ENCODE measurements at places on chromosomes 7 and 10.

DNA sequence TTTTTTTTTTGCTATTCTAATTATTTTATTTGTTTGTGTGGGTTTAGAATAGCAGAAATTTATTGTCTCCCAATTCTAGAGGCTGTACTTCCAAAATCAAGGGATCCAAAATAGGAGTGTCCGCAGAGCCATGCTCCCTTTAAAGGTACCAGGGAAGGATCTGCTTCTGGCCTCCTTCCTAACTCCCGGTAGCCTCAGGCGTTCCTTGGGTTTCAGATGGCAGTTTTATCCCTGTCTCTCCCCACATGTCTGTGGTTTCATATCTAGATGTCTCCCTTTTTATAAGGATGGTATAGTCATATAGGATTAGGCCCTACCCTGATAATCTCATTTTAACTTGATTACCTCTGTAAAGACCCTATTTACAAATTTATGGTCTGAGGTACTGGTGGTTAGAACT is 48.4 kb downstream of the BMPR1A start:
- peak; percentile 53 for DNase-seq

DNA sequence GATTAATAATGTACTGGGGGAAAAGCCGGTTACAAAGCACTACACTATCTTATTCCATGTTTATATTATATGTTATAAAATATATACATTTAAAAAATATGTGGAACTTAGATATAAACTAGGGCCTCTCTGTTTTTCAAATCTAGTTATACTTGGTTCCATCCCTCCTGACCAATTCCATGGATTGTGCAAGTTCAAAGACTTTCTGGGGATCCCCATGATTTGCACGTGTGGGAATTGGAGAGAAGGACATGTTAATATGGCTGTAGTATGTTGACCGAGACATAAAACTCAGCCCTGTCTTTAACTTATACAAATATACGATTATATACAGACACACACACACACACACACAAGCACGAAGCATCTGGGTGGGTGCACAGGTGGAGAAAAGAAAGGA is 18.8 kb upstream of the ECHDC3 start:
- DNase-seq = no peak

DNA sequence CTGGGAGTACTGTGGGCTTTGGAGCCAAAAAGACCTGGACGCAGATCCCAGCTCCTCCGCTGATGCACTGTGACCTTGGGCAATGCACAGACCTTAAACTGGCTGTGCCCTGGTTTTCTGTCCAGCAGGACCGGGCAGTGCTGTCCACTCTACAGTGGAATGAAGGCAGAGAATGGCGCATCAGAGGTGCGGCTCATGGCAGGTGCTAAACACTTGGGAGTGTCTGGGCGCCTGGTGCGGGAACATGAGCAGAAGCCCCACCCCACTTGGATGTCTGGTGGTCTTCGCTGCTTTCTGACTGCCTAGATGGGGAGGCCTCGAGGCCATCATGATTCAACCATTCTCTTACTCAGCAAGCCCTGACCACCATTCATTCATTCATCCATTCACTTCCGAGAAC is 153.7 kb downstream of the GRK5 start:
- DNase-seq = no peak

DNA sequence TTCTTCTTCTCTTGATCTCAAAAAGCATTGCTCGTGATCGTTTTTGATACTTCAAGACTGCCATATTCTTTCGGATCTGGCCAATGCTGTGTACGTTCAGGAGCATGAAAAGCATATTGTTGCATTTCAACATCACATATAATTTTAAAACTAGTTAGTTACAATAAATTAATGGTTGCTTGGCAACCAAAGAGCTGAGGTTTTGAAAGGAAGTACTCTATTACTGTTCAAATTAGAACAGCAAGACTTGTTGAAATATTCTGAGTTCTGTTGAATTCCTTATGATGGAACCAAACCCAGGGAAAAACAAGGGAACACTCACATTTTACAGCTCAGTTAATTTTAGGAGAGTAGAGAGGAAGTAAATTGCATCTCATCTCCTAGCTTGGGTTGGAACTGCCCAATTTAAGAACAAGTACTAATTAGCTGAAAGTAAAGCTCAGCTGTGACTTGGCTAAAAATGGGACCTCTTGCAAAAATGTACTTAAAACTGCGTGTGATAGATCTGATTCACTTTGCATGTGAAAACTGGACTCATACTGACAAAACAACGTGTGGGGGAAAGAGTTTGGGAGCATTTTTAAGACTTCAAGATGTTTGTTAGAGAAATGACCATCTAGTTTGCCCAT is 21.2 kb downstream of the OR9A2 start:
- DNase-seq = no peak

- no peak for DNase-seq
Measured at GRCh38 chr10:79025199-79025832, 43.5 kb upstream of the ZMIZ1 start.

GRCh38 chr10:96996275-96996965 is 164.3 kb downstream of the LCOR start:
- DNase-seq = no peak

GRCh38 chr7:117937753-117938483 is 64.7 kb upstream of the CTTNBP2 start:
- DNase-seq = no peak

- DNase-seq = no peak
Measured at GRCh38 chr10:71158902-71159301, 53.5 kb upstream of the UNC5B start.

- DNase-seq = no peak
Measured at GRCh38 chr7:25454562-25455041, 226.3 kb upstream of the NPVF start.

DNA sequence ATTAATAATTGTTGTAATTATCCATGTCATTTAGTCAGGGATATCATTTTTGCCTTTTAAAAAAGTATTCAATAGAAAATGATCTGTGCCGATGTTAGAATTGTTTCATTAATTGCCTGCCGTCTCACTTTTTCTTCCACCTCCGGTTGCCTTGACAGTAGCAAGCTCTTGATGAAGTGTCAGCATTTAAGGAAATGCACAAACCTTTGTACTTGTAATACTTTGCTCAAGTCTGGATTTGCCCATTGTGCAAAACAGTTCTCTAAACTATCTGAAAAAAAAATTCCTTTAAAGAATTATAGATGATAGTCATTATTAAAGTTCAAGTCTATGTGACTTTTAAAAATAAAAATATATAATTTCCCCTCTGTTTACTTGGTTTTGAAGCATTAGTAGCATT is 619.7 kb downstream of the GATA3 start:
- DNase-seq = no peak

GRCh38 chr7:24299192-24299591 is 15.2 kb downstream of the NPY start:
- DNase-seq = peak; percentile 52

DNA sequence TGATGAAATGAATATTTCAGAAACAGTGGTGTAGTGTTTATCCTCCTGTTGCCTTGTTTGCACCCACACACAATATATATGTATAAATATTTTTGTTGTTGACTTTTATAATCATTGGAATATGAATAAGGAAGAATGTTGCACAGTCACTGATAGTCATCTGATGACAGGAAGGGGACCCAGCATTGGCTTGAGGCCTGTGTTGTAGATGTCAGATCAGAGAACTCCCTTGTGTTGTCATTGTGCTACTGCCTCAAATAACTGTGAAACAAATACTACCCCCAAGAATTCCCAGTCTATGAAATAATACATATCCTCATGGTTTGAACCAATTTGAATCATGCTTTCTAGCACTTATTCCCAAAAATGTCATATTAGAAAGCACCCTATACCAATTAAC is 84.0 kb downstream of the NRG3 start:
- no peak for DNase-seq

GRCh38 chr10:107546284-107546683 is 381.8 kb upstream of the SORCS1 start:
- peak; percentile 3 for DNase-seq

Measured in A673 (cell line).